ENCODE measurements at places on chromosomes 1 and 21.

DNA sequence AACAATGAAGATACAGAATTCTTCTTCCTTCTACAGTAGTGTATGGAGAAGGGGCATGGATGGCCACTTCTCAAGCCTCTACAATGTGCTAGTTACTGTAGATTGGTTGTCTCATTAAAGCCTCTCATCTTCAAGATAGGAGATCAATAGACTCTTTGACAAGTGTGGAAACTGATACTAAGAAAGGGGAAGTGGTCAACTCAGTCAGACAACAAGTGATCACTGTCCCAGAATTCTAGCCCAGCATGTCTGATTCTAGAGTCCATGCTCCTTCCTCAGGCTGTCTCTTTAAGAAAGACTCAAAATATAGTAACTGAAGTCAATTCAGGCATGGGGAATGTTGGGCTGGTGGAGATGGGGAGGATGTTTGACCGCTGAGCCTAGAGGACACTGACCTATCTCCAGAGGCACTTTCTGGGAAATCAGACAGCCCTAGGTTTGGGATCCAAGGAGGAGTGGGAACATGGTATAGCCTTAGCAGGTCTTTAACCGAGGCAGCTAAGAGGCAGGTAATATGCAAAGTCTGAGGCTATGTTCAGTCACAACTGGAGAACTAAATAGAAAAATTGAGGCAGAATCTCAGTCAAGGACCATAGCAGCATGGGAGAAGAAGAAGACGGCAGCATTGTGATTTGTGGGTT lies 39.3 kb upstream of the EYA3 start:
- no peak for DNase-seq

GRCh38 chr1:11748294-11749202 lies 12.6 kb downstream of the AGTRAP start:
- no peak for DNase-seq

DNA sequence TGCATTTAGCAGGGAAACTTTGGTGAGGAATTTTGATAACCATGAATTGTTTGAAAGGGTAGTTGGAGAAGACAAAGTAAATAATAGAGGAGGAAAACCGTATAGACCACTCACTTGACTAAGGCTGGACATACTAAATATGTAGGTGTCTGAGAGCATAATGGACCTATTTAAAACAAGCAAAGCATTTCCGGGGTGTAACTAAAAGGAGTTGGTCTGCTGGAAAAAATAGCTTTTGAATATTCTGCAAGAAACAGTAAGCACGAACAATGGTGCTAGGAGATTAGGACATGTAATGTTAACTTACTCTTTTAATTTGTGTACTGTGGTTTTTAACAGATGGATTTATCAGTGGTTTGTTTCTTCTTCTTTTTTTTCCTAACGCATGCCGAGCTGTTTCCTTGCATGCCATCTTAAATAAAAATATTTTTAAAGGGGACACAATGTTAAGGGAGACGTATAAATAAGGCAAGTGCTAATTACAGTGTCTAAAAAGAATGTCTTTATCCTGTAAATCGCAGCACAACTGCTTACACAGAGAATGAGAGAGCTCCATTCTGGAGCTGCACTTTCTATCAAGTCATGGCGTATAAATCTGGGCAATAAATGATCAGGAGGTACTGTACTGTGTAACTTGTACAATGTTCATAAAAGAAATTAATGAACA lies 492.1 kb downstream of the LMO4 start:
- no peak for DNase-seq

DNA sequence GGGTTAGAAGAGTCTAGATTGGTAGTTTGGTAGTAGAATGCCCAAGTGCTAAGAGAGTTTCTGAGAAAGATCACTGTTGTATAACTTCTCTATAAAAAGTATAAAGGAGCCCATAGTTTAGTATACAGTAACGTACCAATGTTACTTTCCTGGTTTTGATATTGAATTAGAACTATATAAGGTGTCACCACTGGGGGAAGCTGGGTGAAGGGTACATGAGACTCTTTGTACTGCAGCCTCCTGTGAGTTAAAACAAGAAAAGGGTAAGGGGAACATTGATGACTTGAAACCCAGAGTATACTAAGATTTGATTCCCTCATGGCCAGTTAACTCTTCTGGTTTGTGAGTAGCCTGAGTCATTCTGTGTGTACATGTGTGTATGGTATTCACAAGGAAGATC lies 129.8 kb downstream of the RPS6KC1 start:
- no peak for DNase-seq

DNA sequence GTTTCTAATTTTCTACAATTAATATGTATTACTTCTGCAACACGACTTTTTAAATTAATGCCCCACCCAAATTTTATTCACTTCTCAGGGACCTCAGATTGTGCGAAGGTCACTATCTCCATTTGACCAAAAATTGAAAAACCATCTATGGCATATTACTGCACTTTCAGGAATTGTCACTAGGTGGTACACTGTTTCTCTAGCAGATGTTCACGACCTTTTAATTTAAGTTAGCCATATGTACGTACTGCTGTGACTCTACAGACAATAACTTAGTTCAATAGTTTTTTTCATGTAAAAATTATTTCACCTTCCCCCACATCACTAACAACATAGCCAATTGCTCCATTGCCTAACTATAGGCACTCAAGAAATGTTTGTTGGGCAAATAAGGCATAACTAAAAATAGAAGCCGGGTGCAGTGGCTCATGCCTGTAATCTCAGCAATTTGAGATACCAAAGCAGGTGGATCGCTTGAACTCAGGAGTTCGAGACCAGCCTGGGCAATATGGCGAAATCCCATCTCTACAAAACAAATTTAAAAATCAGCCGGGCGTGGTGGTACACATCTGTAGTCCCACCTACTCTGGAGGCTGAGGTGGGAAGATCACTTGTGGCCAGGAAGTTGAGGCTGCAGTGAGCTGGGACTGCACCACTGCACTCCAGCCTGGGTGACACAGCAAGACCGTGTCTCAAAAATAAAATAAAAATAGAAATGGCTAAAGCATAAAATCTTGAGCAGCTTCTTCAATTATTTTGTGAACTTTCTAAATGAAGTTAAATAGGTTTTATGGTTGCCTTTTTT lies 75.7 kb upstream of the PKN2 start:
- no peak for DNase-seq

DNA sequence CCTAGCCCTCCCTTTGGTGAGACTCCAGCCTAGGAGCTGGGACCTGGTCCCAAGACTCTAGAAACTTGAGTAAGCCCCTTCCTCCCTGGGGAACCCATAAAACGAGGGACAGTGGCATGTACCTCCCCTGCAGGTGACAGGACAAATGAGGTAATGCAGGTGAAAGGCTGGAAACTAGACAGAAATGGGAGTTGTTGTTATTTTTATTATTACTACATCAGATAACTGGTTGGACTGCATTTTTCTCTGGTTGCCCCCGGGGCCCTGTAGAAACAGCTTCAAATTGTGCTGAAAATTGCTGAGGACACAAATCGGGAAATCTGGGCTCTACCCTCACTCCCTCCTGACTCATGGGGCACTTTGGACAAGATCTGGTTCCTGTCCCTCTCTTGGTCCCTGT lies 132.3 kb upstream of the WNT4 start:
- DNase-seq: no peak

DNA sequence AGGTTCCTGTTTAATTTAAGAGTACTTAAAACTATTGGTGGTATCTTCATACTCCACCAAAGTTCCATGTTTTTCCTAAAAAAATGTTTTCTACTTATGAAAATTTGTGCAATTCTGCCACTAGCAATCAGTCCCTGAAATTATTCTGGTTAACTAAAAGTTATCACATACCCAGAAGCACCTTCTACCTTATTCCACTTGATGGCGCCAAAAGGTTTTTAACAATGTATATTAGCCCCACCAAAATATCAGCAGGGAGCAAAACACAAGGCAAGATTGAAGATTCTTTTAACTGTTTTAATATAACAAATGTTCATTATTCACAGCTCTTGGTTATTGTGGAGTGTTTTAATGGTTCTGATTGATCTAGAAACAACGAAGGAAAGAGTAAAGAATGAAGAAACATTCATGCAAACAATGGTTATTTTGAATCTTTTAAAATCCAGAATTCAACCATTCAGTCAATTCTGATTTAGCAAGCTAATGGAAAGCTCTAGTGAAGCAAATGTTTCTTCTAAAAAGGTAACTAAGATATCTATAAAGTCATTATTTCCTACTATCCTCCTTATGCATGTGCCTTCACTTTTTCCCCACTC lies 67.2 kb downstream of the TTLL7 start:
- peak; percentile 59 for DNase-seq

DNA sequence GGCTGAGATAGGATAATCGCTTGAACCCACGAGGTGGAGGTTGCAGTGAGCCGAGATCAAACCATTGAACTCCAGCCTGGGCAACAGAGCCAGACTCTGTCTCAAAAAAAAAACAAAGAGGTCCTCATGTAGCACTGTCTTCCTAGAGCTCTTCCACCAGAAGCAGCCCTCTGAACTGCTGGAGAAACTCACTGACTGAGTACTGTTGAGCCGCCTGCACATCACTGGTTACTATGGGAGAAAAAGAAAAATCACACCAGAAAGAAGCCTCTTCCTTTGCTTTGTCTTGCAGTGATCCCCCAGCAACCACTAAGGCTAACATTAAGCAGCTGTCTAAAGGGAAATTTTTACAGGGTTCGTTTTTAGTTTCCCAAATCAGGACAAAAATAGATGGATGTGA lies 112.9 kb upstream of the LYPLAL1 start:
- DNase-seq: no peak
